ENCODE measurements at places on chromosomes 7 and 10. TPM values are rescaled to one million over a fixed set of nuclear protein-coding genes. Genes with fewer than 3 reads are reported as not detected.

LOXL4 gene
- polyA plus RNA-seq, result 5.4 TPM

DNA sequence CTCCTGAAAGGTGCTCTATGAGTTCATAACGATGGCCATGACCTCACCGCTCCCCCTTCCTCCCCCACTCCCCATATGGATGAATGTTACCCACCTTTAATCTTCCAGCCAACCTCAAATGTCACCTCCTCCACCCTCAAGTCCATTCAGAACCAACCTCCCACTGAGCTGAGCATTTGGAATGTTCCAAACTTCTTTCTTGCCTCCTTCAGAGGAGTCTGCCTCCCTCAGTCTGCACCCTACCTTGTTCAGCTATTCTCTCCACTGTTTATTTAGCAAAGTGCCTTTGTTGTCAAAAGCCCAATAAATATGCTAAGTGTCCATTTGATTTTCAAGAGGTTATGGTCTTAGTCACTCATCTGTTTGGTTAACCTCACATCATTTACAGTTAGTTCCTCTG, 22.9 kb upstream of the MTPAP start:
- DNase-seq, result no peak

DNA sequence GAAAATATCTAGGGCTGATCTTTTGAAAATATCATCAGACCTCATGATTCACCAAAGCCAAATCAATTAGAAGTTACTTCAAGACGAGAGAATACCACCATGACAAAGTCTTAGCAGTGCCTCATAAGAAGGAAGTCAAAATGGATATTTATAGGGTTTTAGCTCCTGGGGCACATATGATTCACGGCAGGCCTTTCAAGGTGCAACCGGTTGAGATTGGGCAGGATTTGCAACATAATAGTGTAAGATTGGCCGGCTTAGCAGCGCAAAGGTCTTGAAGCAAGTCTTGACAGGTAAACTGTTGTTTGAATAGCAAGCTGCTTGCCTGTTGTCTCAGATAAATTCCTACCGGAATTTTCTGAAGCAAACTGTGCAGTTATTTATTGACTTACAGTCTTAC, 17.5 kb downstream of the ADRB1 start:
- no peak for DNase-seq

DNA sequence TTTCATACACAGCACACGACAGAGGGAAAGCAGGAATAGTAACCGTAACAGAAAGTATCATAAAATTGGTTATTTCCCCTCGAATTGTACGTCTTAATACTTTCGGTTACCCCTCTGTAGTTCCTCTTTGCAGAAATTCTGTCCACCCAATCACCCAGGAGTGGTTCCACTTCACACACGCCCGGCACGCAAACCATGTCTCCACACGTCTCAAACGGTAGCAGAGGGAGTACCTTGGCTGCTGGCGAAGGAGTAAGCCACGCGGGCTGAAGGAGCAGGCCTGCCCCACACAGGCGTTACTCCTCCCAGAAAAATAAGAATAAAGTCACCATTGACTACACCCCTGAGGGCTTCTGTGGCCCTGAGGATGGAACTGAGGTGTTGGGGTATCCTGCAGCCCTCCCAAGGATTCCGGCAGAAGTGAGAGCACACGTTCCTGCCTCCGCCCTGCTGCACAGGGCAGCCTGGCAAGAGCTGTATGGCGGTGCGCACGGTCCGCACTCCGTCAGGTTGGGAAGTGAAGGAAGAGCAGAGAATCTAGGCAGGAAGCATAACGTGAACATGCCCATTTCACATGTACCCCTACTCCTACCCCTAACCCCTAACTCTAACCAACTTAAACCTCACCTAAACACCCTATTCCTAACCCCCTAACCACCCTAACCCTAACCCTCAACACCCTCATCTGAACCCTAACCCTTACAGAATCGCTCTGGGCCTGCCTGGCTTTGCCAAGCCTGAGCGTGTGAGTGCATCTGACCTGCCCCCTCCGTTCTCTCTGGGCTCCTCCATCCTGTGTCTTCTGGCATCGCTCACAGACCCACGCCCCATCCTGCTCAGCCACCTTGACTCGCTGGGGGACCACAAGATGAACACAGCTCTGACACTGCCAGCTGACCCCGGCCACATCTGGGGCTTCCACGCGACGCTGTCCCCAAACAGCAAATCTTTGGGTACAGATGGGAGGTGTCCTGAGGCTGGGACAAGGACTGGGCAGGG, 18.2 kb downstream of the GPR146 start:
- no peak for DNase-seq

DNA sequence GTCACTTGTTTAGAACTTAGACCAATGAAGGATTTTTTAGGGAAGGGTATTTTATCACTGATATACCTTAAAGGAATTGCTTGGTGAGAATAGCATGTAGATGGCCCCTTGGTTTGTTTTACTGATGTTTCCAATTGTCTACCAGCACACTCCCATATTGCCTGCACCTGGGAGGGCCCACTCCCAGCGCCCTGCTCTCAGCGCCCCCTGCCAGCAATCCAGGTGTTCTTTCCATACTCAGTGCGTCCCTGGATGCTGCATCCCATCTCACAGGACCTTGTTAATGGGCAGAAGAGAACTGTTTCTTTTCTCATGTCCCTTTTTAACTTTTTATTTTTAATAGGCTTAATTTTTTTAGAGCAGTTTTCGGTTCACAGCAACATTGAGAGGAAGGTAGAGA, 24.1 kb upstream of the SFRP5 start:
- no peak for DNase-seq

- DNase-seq, result no peak
These were observed 707 bp upstream of the C1GALT1 start for GRCh38 chr7:7181519-7182155.

GRCh38 chr10:110724937-110725336, 80.8 kb downstream of the RBM20 start:
- DNase-seq, result no peak

- no peak for DNase-seq
These were observed 48.5 kb downstream of the CALD1 start for GRCh38 chr7:134827889-134828288.

DNA sequence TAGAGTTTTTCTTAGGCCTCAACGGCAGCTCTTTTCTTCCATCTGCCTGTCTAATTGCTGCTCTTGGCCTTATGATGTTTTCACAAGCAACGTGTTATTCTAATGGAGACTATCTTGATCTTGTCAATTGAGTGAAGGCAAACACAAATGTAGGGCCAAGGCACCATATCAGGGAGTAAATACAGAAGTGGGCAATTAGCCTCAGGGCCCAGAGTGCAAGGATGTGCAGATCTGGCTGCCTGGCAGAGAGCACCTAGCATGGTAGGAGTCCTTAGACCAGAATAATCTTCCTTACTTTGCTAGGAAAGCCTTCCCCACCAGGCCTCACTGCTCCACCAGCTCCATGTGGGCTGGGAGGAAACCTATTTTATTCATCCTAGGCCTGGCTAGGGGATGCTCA, 590.9 kb downstream of the LRMDA start:
- DNase-seq, result no peak

DNA sequence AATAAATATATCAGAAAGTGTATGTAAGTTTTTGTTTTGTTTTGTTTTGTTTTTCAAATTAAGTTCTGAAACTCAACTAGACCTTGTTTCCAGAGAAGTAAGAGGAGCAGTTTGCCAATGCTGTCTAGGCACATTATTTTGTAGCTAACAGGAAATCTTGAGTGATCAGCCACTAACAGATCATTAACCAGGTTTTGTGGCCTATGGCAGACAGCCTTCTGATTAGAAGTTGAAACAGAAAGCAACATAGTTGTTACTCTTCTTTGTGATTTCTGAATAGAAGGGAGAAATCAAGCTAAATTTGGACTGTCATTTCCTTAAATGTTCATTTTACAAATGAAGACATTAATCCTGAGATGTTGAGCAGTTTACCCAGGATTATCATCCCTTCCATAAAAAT, 142.6 kb downstream of the PLXDC2 start:
- no peak for DNase-seq

DNA sequence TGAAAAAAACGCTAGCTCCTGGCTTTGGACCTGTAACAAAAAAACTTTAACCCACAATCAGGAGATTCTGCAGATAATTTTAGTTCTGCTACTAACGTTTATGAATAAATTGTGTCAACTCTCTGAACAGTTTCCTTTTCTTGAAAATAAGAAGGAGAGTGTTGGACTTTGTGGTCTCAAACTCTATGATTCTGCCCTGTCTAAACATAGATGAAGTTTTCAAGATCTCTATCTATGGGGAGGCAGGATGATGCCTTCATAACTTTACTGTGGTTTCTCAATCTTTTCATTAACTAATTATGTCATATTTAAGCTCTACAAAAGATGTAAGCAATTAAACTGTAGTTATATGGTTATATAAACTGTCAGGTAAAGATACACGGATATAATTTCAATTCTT, 162.0 kb downstream of the REEP3 start:
- DNase-seq, result no peak

DNA sequence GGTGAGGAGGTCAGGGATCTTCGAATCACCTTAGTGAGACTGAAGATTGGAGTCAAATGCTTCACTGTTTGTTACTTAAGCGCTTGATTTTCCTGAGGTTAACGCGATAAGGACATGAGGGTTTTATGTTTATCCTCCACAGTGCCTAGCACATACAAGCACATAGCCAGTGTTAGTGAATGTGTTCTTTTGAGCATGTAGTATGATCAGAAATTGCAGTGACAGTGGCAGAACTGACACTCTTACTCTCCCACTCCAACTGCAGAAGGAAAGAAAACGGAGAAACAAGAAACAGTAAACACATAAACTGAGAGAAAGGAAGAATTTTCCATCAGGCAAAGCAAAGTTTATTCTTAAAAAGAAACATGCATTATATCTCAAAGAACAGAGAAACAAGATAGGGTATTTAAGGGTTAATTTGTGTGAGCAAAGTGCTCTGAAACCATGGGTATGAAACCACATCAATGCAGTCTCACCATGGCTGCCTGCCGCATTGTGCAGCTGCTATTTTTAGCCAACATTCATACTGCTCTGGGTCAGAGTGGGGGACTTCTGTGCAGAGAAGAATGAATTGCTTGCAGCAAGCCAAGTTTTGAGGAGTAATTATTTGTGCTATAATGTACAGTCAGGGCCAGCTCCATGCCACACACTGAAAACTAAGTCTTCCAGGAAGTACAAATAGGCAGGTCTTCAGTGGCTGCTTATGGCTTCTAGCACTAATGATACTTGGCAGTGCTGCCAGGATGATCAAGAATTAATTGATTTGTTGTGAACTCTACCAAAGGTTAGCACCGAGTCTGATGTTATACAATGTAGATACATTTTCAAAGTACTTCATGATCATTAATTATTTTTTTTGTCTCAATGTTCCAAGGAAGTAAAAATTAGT, 152.0 kb downstream of the MACC1 start:
- peak; percentile 64 for DNase-seq

- no peak for DNase-seq
These were observed 4.8 kb downstream of the EGR2 start for GRCh38 chr10:62811159-62811875.

DDC gene
- 17.0 TPM for polyA plus RNA-seq

- DNase-seq, result no peak
These were observed 86.9 kb downstream of the NEURL1 start for GRCh38 chr10:103580430-103580829.

DNA sequence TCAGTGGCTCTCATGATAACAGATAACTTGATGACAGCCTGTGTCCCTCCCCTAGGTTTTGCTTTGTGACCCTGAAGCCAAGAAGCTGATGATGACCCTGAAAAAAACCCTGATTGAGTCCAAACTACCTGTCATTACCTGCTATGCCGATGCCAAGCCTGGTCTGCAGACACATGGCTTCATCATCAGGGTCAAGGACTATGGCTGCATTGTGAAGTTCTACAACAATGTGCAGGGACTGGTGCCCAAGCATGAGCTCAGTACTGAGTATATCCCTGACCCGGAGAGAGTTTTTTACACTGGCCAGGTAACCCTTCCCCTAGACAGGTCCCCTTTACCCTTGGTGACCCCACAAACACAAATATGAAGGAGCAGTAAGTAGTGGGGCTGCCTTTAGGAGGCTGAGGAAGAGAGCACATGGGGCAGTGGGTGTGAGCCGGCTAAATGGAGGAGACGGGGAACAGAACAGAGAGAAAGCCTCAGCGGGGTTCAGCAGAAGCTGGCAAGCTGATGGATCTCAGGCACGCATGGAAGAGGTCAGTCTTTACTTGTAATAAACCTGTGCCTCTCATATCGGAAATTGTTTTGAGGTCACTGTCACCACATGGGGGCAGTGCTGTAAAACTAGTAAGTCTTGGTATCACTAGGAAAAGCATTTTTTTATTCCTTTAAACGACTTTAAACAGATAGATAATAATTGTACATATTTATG, 20.2 kb downstream of the PDCD11 start:
- peak; percentile 44 for DNase-seq

DNA sequence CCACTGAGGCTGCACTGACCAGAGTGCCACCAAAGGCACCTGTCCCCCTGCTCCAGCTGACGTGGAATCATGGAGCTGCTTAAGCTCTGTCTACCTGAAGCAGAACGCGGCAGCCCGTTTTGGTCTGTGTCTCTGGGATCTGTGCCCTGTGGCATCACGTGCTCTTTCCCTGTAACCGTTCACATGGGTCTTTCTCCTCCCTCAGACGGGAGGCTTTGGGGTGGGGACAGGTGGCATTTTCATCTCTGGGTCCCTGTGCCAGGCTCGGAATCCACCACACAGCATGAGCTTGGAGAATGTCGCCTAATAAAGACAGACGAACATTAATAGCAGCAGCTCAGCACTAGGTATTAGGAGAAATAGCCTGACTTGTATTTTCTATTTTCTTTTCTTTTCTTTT, 1.6 kb upstream of the ADAP1 start:
- no peak for DNase-seq
